ENCODE measurements at places on chromosomes 4 and X.

GRCh38 chrX:100682939-100683338 lies 38.9 kb downstream of the SRPX2 start:
- DNase-seq = peak; percentile 40

DNA sequence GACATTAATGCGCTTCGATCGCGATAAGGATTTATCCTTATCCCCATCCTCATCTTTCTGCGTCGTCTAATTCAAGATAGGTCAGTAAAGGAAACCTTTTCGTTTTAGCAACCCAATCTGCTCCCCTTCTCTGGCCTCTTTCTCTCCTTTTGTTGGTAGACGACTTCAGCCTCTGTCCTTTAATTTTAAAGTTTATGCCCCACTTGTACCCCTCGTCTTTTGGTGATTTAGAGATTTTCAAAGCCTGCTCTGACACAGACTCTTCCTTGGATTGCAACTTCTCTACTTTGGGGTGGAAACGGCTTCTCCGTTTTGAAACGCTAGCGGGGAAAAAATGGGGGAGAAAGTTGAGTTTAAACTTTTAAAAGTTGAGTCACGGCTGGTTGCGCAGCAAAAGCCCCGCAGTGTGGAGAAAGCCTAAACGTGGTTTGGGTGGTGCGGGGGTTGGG lies 528 bp upstream of the FGF2 start:
- peak; percentile 22 for DNase-seq

GRCh38 chr4:86981789-86982188 lies 47.0 kb downstream of the AFF1 start:
- DNase-seq = no peak

- DNase-seq = no peak
These were observed 297 bp upstream of the MTMR8 start for GRCh38 chrX:64395568-64395929.

DNA sequence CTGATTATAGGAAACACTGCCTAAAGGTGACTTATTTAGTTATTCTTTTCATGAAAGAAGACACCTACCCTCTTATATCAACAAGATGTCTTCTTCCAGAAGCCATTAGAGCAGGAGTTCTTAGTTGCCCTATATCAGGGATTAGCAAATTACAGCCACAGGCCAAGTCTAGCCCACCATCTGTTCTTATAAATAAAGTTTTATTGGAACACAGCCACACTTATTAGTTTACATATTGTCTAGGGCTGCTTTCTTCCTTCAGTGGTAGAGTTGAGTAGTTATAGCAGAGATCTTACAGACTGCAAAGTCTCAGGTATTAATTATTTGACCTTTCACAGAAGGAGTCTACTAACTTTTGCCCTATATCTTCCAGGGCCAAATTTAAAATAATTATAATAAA lies 157.2 kb upstream of the NOCT start:
- DNase-seq = no peak

DNA sequence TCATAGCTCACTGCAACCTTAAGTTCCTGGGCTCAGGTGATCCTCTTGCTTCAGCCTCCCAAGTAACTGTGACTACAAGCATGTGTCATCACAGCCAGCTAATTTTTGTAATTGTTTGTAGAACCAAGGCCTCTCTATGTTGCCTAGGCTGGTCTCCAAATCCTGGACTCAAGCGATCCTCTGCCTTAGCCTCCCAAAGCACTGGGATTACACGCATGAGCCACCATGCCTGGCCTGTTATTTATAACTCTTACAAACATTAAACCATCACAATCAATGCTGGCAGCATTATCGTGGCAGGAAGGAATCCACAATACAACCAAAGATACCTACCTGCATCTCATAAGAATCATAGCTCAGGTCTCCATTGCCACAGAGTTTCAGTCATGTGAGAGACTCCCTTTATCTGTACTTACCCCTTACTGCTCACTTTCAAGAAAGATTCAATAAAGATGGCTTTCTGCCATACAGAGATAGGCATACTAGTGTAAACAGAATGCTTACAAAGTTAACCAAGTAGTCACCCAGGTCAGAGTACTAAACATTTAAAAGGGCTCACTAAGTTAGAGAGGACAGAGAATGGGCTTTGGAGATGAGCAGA lies 48.5 kb downstream of the SMIM31 start:
- DNase-seq = no peak

Data from choroid plexus epithelial cell (primary cell).